ENCODE measurements at places on chromosomes 13 and 19.

DNA sequence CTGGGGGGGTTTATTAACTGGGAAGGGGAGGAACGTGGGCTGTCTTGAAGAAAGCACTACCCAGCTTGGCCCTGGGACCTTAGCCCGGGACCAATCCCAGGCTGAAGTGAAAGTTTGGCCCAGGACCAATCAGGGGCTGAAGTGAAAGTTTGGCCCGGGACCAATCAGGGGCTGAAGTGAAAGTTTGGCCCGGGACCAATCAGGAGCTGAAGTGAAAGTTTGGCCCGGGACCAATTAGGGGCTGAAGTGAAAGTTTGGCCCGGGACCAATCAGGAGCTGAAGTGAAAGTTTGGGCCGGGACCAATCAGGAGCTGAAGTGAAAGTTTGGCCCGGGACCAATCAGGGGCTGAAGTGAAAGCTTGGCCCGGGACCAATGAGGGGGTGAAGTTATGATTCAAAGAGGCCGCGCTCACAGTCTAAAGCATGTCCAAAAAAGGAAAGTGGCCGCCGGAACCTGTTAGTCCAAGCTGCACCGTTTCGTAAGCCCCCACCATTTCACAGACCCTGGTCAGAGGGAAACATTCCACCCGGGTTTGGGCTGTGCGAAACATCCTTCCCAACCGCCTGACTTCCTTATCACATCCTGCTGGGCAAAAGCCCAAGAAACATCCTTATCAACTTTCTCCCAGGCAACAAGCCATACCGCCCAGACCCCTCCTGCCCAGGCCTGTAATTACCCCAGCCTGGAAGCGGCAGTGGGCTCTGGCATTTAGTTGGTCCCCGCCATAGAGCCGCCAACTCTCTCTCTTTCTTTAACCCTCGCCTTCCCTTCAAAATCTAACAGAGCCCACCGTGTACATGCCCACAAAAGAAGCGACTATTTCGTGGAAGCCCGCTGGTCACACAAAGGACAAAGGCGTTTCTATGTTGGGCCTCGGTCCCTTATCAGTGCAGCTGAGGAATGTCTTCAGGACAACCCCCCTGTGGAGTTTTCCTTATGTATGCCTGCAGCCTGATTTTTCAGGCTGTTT is 1.1 kb downstream of the ZNF850 start:
- DNase-seq, result peak; percentile 81

GRCh38 chr13:31909864-31910551 is 121.6 kb upstream of the FRY start:
- DNase-seq, result peak; percentile 77

DNA sequence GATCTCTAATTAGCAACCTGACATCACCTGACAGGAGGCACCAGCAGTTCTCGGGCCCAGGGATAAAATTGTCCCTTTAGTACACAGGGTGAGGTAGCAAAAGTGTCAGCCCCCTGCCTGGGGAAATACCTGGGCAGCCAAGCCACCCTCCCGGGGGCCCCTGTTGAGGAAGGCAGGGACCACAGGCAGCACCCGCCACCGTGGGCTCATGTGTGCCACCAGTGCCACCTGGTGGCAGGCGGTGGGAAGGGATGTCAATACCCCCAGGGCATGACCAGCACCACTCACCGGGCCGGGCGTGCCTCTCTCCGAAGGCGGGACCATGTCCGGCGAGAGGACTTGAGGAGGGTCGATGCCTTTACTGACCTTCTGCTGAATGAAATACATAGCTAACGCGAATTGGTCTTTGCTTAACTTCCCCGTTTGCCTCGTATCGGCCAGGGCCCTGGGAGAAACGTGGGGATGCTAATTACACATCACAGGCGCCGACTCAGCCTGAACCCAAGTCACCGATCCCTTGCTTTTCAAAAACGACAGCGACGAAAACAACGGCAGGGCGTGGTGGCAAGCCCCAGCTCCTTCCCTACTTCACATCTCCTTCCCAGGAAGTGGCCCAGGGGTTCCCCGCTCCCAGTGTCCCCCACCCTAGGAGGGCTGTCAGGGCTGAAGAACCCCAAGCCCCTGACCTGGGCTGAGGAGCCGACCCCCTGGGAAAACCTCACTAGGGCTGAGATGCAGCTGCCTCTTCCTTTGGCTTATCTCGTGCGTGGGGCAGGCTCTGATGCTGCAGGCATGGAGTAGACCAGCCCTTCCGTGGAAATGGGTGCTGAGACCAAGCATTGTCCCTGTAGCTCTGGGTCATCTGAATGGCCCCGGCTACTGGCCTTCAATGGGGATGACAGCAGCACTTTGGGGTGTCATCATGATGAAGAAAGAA is 53.8 kb downstream of the EPS15L1 start:
- peak; percentile 47 for DNase-seq

- DNase-seq, result peak; percentile 87
These were observed 5.8 kb downstream of the KLF2 start for GRCh38 chr19:16330368-16330801.

- no peak for DNase-seq
These were observed 15.0 kb downstream of the ZC3H4 start for GRCh38 chr19:47098608-47099007.

GRCh38 chr13:21463424-21463823 is 4.3 kb upstream of the ZDHHC20 start:
- no peak for DNase-seq

GRCh38 chr19:18847549-18848463 is 16.0 kb downstream of the UPF1 start:
- DNase-seq, result peak; percentile 93

DNA sequence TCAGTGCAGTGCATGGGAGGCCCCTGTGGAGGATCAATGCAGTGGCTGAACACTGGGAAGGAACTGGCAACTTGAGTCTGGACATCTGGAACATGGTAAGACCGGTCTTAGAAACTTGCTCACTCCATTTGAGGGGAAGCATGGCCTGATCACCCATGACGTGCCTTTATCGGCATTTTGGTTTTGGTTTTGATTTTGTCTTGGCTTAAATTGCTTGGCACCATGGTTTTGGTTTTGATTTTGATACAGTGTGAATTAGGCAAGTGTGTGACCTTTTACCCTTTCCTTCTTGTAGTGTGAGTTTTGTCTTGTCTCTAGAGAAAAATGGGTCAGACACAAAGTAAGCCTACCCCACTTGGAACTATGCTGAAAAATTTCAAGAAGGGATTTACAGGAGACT is 77.3 kb downstream of the ZNF486 start:
- peak; percentile 0 for DNase-seq

All from fibroblast of mammary gland (primary cell).